ENCODE measurements at places on chromosomes 3 and 15.

- no peak for DNase-seq
Observed at GRCh38 chr3:31696009-31696297, 163.2 kb downstream of the STT3B start.

- DNase-seq, result peak; percentile 49
Observed at GRCh38 chr15:72800833-72801481, 17.4 kb upstream of the ADPGK start.

DNA sequence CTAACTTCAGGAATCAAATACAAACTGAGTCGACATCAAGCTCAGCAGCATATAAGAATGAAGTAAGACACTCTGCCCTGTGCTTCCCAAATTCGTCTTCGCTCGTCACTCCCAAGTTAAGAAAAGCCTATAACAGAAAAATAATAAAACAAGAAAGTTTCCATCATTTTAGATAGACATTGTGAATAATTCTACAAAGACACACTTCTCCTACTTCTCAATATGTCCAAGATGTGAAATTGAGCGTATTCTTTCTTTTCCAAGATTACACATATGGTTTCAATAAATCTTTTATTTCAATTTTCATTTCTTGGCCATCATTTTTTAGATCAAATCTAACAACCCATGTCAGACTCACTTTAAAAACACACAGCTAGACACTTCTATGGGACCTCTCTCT, 85.1 kb downstream of the FSIP1 start:
- no peak for DNase-seq

DNA sequence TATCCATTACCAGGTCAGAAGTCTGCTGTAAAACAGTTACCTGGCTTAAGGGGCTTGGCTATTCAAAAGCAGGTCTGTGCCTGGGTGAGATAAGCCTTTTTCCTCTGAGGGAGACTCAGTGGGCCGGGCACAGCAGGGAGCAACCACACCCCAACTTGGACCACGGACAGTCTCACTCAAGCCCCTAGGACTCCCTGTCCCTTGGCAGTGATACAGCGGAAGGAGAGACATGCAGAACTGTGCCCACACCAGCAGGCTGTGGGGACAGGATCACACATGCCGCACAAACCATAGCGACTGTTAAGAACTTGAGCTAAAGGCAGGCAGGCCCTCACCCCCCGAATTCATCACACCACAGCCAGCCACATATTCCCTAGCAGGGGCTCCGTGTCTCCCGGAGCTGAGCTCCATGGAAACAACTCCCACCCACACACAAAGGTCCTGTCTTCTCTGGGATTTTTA, 2.8 kb upstream of the GP5 start:
- no peak for DNase-seq

DNA sequence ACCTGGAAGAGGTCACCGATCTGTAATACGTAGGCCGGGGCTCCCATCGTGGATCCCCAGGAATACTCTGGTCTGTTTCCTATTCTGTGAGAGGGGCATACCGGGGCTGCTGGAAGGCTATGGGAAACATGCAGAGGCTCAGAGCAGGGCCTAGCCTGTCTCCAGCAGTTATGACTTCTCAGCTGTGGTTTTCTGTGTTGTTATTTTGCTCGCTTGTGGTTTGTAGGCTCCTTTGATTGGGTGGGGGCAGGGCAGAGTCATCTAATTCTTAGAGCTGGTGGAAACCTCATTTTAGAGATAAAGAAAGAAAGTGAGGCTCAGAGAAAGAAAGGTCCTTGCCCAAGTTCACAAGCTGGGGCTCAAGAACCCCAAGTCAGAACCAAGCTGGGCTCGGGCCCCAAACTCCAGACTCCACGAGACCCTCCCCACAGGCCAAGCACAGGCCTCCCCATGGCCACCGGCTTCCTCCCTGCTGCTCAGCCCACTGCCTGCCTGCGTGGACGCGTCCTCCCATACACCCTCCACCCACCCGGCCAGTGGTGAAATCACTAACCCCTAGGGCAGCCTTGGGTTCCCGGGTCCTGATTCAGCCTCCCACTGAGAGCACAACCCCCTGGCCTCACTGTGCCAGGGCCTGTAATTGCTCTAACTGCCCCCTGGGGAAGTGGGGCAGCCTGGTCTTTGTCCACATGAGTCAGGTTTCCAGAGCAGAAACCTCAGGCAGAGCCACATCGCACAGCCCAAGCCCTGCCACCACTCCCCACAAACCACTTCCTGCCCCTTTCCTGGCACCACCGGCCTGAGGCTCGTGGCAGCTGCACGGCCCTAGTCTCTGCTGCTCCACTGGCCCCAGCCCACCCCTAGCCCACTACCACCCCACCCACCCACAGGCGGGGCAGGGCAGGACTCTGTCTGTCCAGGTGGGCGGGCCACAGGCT, 270.8 kb downstream of the UACA start:
- DNase-seq, result peak; percentile 94

GRCh38 chr3:86787091-86787490, 203.9 kb downstream of the VGLL3 start:
- peak; percentile 48 for DNase-seq

DNA sequence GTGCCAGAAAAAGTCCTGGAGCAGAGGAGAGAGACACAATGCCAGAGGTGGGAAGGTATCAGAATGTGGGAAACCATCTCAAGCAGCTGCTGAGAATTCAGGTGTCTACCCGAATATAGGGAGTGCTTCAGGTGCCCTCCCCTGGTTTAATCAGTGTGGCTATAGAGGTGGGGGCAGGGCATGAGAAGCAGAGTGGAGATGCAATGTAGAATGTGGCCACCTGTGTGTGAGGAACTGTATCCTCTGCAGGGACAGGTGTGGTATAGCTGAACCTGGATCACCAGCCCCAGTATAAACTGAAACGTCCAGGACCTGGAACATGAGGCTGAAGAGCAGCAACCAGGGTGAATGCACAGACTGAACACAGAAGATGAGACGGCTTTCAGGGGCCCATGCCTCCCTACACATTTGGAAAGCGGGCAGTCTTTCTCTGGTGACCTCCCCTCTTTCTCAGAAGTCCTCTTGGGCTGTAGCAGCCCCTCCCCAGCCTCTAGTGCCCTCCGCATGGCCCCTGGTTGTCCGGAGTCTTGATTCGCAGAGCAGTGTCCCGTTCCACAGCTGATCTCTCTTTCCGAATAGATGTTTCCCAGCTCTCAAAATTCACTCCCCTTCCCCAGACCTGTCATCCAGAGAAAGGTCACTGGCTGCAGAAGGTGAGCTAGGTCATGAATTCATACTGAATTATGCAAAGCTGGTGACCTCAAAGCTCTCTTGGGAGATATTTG, 103.1 kb downstream of the ABHD5 start:
- no peak for DNase-seq

DNA sequence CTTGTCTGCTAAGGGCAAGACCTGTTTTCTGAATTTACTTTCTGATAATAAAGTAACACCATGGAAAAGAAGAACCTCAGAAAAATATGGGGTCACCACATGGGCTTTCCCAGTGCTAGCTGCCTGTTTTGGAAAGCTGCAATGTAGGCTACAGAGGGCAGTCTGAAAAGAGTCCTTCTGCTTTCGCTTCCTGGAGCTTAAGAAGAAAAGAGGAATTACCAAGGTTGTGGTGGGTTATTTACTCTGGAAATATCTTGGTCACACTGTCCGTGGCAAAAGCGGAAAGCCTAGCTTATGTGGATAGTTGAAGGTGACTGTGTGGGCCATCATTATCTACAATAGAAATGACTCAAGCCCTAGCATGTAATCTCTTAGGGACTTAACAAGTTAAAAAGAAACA, 31.7 kb upstream of the IP6K2 start:
- DNase-seq, result no peak

GRCh38 chr3:185820973-185821758, 3.7 kb downstream of the IGF2BP2 start:
- peak; percentile 91 for DNase-seq

- DNase-seq, result peak; percentile 37
Observed at GRCh38 chr3:468172-468571, 271.6 kb downstream of the CHL1 start.

- no peak for DNase-seq
Observed at GRCh38 chr15:40407330-40407990, 1.9 kb downstream of the IVD start.

GRCh38 chr3:16262174-16262573, 2.6 kb downstream of the DPH3 start:
- no peak for DNase-seq
